H1 (cell line): ENCODE measurements at places on chromosomes 2 and 18.

DNA sequence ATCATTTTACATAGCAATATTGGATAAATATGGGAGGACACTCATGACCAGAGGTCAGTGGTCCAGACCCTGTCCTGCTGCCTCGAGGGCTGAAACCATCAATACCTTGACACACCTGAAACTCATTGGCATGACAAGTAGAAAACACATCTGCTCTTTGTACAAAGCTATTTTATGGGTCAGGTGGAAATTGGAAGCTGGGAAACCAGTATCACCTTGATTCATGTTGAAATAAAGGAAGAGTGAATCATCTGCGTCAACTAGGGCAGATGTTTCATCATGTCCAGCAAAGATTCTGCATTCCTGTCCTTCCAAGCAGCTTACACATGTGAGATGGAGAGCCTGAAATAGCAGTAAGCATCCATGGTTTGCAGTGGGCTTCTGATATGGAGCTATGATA is 80.0 kb upstream of the ERBB4 start:
- H3K36me3 ChIP-seq = no peaks in the 10 kb centered on the region
- H3K4me1 ChIP-seq = no peaks in the 10 kb centered on the region
- no peak overlapping the region for H3K4me3 ChIP-seq
- no peak overlapping the region for H3K27ac ChIP-seq
- no peak for DNase-seq

DNA sequence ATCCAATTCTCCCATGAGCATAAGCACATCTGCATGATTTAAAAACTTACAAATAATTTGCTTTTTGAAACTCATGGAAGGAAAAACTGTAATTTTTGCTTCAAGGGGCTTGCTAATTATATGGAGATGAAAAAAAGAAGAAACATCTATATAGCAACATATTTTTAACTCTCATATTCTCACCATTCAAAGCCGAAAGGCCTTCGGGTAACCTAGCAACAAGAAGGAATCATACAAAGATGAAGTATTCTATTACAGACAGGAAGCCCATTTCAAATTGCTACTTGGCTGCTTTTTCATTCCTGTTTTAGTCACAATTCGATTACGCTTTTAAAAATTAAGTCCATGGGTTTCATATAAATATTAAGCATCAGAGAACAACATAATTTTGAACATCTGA is 39.2 kb upstream of the RNU4ATAC start:
- H3K27me3 ChIP-seq = no peaks in the 10 kb centered on the region
- H3K36me3 ChIP-seq = no peaks in the 10 kb centered on the region
- peaks cover 5% of the 10 kb centered on the region for H3K4me1 ChIP-seq
- H3K4me3 ChIP-seq = no peak overlapping the region
- H3K27ac ChIP-seq = no peak overlapping the region
- DNase-seq = no peak

- H3K4me1 ChIP-seq = 0 out of 2 replicates have a peak, but pooled peaks cover 4% of the 10 kb centered on the region
- H3K4me3 ChIP-seq = no peak overlapping the region
- no peaks in the 10 kb centered on the region for H3K36me3 ChIP-seq
Measured at GRCh38 chr2:231720292-231720986, 12.1 kb downstream of the PTMA start.

DNA sequence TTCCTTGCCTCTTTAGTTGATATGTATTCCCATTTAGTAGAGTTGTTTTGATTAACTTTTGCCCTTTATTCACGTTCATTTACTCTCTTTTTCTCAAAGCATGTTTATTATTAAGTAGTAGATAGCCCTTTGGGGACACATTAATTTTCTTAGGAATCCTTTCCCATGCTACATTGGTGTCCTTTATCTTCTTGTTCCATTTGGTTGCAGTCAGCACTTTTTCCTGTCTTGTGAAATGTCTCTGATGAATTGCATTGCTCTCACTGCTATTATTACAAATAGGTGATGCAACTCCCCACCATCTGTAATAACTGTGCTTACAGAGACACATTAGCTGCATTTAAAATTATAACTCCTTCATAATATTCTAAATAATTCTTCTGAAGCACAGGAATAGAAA is 428.5 kb upstream of the CNTNAP5 start:
- no peaks in the 10 kb centered on the region for H3K36me3 ChIP-seq
- no peak overlapping the region for H3K4me3 ChIP-seq
- H3K4me1 ChIP-seq = no peaks in the 10 kb centered on the region
- H3K27ac ChIP-seq = no peak overlapping the region
- no peak for DNase-seq

DNA sequence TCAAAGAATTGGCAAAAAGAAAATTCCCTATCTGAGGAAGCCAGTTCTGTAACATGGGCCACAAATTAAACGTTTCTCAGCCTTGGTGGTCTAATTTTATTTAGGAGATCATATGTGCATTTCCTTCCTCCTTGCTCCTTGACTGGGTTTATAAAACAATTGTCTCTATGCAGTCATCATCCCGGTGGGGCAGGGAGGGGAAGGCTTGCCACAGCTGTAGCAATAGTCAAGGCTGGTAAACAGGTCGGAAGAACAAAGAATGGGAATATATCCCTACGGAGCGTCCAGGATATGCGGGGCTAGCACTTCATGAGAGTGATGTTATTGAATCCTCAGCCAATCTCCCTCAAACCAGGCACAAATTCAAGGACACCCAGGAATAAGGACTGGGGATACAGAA is 143.8 kb downstream of the RNF152 start:
- H3K27ac ChIP-seq = no peak overlapping the region
- no peaks in the 10 kb centered on the region for H3K4me1 ChIP-seq
- H3K36me3 ChIP-seq = no peaks in the 10 kb centered on the region
- no peak overlapping the region for H3K4me3 ChIP-seq
- H3K27me3 ChIP-seq = no peaks in the 10 kb centered on the region
- DNase-seq = no peak

- H3K36me3 ChIP-seq = no peaks in the 10 kb centered on the region; the same call in 1 of the 2 replicates
- DNase-seq = no peak
- no peak overlapping the region for H3K27ac ChIP-seq
- no peak overlapping the region for H3K4me3 ChIP-seq
Measured at GRCh38 chr2:188485496-188485895, 193.8 kb downstream of the GULP1 start.

- H3K27ac ChIP-seq = no peak overlapping the region
- no peaks in the 10 kb centered on the region for H3K36me3 ChIP-seq
- no peak for DNase-seq
Measured at GRCh38 chr2:40416486-40416885, 35.4 kb downstream of the SLC8A1 start.

GRCh38 chr2:7203056-7203467 is 285.9 kb downstream of the RNF144A start:
- H3K4me1 ChIP-seq = peaks cover 3% of the 10 kb centered on the region; the same call in 1 of the 2 replicates
- no peak overlapping the region for H3K27ac ChIP-seq
- H3K4me3 ChIP-seq = no peak overlapping the region
- DNase-seq = no peak

DNA sequence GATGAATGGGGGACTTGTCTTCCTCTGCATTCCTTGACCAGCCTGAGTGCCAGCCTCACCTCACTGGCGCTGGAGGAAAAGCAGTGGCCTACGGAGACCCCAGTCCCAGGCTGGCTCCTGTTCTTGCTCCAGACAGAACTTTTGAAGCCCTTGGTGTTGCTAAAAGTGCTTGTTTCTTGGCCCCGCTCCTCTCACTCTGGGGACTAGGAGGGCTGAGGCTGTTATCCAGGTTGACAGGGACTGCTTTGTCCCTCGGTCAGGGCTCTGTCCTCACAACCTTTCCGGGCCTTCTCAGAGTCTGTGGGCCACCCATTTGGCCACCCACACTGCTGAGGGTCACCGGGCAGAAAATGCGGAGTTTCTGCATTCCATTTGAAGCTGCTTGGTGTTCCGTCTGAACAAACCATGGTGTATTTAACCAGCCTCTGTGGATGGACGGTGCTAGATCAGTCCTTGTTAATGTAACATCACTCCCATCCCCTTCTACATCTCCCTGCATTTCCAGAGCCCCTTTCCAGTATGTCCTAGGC is 25.6 kb downstream of the B3GNT7 start:
- no peak overlapping the region for H3K4me3 ChIP-seq
- H3K27me3 ChIP-seq = no peaks in the 10 kb centered on the region
- H3K4me1 ChIP-seq = no peaks in the 10 kb centered on the region; the same call in 1 of the 2 replicates

DNA sequence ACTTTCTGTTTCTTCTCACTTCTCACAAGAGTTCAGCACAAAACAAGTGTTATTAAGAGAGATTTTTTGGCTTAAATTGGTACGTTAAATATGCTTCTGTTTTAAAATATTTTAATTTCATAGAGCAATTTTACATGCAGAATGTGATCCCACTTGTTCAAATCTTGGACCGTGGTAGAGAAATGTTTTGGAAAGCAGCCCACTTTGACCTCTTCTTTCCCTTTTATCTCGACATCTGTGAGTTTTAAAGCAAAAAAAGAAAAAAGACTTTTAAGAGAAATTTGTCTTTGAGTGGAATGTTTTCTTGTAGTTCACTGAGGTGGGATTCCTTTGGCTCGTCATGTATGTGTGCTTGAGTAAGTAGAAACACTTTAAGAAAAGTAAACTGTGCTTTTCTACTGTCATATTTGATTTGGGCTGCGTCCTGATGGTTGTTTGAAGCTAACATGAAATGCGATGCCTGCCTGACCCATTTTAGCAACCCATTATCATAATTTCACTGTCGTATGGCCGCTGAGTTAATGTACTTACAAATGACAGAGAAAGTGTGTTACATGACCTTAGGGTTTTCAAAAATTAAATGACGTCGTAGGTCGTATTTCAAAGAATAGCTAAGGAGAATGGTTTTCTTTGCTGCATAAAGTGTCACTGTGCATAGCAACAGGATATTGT is 54.5 kb downstream of the TSHZ1 start:
- no peaks in the 10 kb centered on the region for H3K4me1 ChIP-seq
- no peak for DNase-seq

DNA sequence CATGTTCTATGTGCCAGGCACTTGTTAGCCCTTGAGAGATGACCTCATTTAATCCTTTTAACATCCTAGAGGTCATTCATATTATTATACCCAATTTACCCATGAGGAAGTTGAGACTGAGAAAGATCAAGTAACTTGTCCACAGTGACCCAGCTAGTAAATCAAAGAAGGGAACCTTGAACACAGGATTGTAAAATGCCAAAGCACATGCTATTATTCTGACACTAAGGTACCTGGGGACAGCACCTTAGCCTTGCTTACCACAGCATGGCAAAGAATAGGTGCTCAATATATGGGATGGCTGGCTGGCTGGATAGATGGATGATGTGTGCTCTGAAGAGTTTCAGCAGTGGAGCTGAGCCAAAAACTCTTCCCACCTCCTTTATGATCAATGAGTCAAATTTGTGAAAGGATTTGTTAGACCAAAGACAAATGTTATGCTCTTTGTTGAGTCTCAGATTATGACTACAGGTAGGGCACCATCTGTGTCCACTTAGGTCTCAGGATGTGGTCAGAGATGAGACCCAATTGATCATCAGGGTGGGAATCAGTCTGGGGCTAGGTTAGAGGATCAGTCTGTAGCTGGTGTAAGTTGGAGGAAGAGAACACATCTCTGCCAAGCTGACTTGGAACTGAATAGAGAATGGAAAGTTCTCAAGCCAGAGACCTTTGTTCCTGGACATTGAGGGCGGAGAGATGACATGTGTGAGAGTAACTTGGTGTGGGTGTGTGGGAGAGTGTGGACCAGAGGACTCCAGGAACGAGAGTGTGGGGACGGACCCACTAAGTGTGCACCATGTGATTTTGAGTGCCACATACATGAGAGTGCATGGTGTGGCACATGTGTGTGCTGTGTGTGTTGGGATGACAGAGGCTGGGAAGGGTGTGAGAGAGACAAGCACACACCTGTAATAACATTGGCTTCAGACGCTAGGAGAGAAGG is 16.3 kb upstream of the PKDCC start:
- peak overlapping the region; percentile 4; the same call in 1 of the 2 replicates for H3K27ac ChIP-seq
- DNase-seq = no peak
- H3K27me3 ChIP-seq = peaks cover 8% of the 10 kb centered on the region; the same call in 1 of the 2 replicates
- H3K36me3 ChIP-seq = no peaks in the 10 kb centered on the region

DNA sequence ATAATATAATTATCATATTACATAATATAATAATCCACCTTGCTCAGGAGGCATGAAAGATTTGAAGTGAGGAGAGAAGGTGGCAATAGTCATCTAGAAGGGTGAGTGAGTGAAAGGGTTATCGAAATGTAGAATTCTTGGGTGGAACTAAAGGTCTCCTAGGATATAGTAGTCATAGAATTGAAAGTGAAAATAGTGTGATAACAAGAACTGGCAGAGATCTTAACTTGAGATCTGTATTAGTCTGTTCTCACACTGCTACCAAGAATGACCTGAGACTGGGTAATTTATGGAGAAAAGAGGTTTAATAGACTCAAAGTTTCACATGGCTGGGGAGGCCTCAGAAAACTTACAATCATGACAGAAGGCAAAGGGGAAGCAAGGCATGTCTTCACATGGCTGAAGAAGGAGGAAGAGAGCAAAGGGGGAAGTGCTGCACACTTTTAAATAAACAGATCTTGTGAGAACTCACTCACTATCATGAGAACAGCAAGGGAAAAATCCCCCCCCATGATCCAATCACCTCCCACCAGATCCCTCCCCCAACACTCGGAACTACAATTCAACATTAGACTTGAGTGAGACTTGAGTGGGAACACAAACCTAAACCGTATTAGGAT is 351.5 kb downstream of the NR4A2 start:
- no peaks in the 10 kb centered on the region for H3K36me3 ChIP-seq
- H3K4me1 ChIP-seq = no peaks in the 10 kb centered on the region
- H3K27ac ChIP-seq = no peak overlapping the region
- no peak overlapping the region for H3K4me3 ChIP-seq
- H3K27me3 ChIP-seq = no peaks in the 10 kb centered on the region
- no peak for DNase-seq

DNA sequence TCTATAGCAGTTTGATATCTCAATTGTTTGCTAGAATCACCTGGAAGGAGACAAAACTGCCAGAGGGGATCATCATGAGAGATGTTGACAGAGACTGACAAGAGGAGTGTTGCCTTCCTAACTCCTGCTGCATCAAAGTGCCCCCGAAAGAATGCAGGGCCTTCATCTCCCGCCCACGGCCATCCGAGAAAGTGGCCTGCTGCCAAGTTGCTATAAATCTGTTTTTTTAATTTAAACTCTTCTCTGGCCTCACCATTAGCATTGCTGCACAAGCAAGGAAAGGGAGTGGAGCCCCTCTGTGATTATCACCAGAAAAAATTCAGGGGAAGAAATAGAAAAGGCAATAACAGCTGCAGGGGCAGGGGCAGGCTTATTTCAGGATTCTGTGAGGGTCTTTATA is 238.1 kb upstream of the EPHA4 start:
- H3K4me3 ChIP-seq = no peak overlapping the region
- H3K27me3 ChIP-seq = no peaks in the 10 kb centered on the region
- no peaks in the 10 kb centered on the region for H3K36me3 ChIP-seq
- no peaks in the 10 kb centered on the region for H3K4me1 ChIP-seq

DNA sequence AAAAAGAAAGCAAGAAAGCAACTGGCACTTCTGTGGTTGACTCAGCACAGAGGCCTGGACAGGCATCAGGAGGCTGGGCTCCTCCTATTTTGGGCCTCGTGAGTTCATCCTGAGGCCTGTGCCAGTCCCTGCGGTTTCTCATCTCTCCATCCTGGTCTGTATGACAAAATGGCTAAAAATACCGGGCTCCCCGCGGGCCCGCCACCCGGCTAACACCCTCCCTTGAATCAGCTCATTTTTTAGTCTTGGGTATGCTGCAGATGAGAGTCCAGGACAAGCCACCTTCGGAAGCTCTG is 62.3 kb upstream of the YWHAQ start:
- H3K27ac ChIP-seq = no peak overlapping the region
- H3K27me3 ChIP-seq = no peaks in the 10 kb centered on the region
- no peak for DNase-seq
- peaks cover 12% of the 10 kb centered on the region for H3K4me1 ChIP-seq

GRCh38 chr18:71878226-71878625 is 665.9 kb downstream of the CBLN2 start:
- H3K36me3 ChIP-seq = no peaks in the 10 kb centered on the region
- H3K27me3 ChIP-seq = no peaks in the 10 kb centered on the region
- no peak for DNase-seq
- H3K4me1 ChIP-seq = no peaks in the 10 kb centered on the region
- H3K27ac ChIP-seq = no peak overlapping the region
- no peak overlapping the region for H3K4me3 ChIP-seq
